Purkinje cell (primary cell): ENCODE measurements at places on chromosomes 6 and 20. TPM values are rescaled to one million over a fixed set of nuclear protein-coding genes. Genes with fewer than 3 reads are reported as not detected.

RIMS4 gene
- polyA plus RNA-seq = 0.04 and 0.19 TPM in 2 replicates

SIRPA gene
- polyA plus RNA-seq = 8.0 and 19.7 TPM in 2 replicates

TULP1 gene
- not detected in 2 replicates for polyA plus RNA-seq

SNAP25 gene
- polyA plus RNA-seq = 640 and 1,248 TPM in 2 replicates

GNAS-AS1 gene
- not detected in 2 replicates for polyA plus RNA-seq

SCRT2 gene
- 0.36 TPM in 1 of 2 replicates, not detected in the other for polyA plus RNA-seq

HSPA1L gene
- polyA plus RNA-seq = 0.76 and 1.6 TPM in 2 replicates
